ENCODE measurements at places on chromosomes 6 and 20.

GRCh38 chr20:50298554-50299324, 108.1 kb downstream of the CEBPB start:
- DNase-seq = no peak

GRCh38 chr6:72553531-72554511, 68.0 kb upstream of the KCNQ5 start:
- DNase-seq = peak; percentile 90

- DNase-seq = no peak
Measured at GRCh38 chr6:17474289-17474688, 80.9 kb downstream of the CAP2 start.

GRCh38 chr20:57248132-57248797, 18.2 kb downstream of the BMP7 start:
- no peak for DNase-seq

DNA sequence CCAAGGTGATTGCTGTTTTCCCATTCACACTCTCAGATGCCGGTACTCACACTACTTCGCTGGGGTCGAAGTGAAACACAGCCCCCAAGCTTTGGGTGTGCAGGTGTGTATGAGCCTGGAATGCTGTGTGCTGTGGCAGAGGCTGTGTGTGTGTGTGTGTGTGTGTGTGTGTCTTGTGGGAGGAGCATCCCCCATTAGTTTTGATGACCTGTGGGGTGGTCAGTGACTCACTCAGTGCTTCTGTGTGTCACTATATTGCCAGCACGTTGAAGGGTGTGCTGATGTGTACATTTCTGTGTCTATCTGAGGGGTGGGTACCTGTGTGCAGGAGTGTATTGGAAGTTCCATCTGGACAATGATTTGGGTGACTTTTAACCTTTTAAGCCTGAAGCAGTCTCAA, 5.0 kb upstream of the SLC12A5 start:
- DNase-seq = no peak

DNA sequence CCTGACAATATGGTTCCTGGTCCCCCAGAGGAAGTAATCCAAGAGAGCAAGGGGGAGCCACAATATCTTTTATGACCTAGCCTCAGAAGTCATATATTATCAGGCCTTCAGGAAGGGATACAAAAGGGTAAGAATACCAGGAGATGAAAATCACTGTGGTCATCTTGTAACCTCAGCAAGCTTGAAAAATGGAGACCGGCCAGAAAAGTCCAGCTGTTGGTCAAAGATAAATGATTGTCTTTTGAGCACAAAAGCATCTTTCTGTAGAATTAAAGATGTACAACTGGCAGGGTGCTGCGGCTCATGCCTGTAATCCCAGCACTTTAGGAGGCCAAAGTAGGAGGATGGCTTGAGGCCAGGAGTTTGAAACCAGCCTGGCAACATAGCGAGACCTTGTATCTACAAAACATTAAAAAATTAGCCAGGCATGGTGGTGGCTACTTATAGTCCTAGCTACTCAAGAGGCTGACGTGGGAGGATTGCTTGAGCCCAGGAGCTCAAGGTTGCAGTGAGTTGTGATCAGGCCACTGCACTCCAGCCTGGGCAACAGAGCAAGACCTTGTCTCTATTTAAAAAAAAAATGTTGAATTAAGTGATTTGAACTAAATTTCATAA, 118.0 kb upstream of the MARCKS start:
- no peak for DNase-seq

DNA sequence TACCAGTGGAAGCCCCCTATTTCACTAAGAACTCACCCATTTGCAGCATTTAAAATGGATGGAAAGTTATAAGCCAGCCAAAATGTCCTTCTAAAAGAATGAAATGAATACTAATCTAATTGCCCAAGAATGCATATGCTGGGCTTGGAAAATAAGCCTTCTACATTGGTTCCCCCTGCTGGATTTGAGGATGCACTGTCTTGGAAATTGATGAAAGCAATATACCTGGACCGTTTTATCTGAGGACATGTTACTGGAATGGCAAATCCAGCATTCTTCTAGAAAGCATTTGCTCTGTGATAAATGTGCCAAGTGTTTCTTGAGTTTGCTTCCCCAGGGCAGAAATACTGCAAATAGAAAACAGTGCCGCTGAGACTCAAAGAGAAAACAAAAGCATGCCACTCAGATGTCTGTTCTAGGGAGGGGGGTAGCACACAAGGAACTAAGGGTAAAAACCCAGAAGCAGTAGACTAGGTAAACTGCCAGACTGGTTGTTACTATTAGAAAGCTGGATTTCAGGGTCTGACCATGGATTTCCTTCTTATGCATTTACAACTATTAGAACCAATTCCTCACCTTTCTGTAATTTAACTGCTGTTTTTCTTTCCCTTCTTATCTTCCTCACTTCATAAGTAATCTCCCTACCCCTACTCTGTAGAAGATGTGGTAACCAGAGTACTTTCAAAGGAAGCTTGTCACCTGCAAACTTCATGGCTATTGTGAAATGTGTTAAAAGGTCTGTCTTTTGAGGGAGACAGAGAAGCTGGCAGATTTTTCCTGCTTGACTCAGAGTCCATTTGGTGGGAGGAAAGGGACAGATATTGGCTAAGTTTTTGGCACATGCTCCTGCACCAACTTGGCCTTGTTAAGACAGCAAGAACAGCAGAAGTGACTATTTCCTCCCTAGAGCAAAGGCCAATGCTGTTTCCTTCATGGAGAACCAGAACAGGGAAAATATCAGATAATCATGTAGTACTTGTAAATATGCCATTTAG, 642.6 kb downstream of the KIF16B start:
- peak; percentile 25 for DNase-seq

DNA sequence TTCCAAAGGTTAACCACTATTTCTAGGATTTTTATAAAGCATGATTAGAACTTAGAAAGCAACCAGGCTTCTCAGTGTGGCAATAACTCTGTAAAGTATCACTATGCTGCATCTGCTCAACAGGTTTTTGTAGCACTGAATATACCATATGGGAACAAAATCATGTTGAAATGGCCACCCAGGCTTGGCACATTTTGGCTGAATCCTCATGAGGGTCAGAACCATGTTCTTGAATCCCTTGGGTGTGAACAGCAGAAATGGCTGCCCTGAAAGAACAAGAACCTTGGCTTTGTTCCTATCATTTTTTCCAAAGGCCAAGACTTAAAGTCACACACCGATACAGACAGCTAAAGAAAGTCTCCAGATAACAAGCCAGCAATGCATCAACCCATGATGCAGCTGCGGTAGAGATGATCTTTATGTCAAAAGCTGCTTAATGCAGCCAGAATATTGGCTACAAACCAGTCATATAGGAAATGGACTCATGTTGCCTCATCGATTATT, 283.0 kb upstream of the NOX3 start:
- DNase-seq = no peak

- peak; percentile 75 for DNase-seq
Measured at GRCh38 chr6:158231551-158232315, 63.6 kb downstream of the GTF2H5 start.

- DNase-seq = peak; percentile 66
Measured at GRCh38 chr20:34522969-34523871, 7.0 kb downstream of the DYNLRB1 start.

GRCh38 chr6:159981071-159981402, 12.2 kb downstream of the IGF2R start:
- DNase-seq = no peak

- DNase-seq = peak; percentile 20
Measured at GRCh38 chr6:48136856-48137255, 25.9 kb upstream of the PTCHD4 start.

DNA sequence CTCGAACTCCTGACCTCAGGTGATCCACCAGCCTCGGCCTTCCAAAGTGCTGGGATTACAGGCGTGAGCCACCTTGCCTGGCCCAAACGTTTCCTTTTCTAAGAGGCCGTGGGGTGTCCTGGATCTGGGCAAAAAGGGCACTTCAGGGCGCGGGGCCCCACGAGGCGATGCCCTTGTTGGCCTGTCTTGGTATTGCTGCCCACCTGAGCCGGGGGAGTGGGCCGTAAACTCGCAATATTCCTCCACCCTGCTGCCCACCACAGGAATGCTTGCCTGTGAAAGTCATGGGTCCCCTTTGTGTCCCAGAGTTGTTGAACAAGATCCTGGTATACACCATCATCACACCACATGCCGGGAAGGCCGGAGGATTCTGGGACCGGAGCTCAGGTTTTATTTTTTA, 49.0 kb downstream of the SSR1 start:
- no peak for DNase-seq

GRCh38 chr20:24651171-24651975, 181.9 kb downstream of the SYNDIG1 start:
- peak; percentile 90 for DNase-seq

DNA sequence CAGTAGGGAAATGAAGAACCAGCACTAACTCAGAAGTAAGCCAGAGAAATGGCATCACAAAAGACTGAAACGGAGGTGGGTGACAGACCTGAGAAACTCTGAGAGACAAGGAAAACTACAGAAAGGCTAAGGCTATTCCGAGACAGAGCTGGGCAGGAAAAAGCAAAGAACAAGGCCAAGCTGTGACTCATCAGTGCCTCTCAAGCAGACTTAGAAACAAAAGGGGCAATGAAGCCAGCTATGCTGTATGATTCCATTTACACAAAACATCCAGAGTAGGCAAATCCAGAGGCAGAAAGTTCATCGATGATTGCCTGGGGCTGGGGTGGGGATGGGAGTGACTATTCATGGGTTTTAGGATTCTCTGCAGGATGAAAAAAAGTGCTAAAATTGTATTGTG, 50.0 kb downstream of the SLC23A2 start:
- peak; percentile 80 for DNase-seq

- DNase-seq = no peak
Measured at GRCh38 chr20:2920473-2920872, 47.2 kb downstream of the PTPRA start.

DNA sequence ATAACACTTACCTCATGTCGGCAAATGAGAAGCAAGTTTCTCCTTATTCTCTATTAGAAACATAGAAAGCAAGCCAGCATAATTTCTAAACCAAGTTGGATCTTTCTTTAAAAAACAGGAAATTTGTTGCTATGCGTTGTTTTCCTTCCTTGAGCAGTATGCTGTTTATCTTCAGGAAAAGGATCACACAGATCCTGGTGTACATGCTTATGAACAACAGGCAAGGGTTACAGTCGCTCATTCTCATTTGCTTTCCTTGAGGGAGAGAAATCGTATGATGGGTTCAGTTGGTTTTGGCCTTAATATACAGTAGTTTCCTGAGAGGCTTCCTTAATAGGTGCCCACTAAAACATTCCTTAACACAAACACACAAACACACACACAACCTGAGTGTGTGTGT, 118.8 kb downstream of the FYN start:
- DNase-seq = no peak

DNA sequence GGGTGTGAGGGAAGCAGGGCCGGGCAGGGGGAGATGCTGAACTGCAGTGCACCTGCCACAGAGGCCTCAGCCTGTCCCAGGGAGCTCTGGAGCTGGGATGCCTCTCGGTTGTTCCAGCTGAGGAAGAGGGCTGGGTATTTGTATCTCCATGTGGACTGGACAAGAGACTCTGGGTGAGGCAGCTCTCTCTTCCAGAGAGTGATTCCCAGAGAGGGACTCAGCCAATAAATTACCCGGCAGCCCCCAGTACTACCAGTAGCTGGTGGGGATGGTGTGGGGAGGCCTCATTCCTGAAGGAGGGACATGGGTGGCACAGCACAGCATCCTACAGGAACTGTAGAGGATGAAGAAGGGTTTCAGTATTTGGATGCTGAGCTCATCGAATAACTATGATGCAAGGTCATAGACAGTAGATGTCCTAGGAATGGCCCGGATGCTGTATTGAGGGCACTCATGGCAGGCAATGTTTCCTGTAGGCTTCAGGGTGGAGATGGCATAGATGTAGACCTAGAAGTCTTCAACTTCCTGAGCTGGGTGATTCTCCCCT, 1.4 kb downstream of the FGD2 start:
- peak; percentile 27 for DNase-seq

DNA sequence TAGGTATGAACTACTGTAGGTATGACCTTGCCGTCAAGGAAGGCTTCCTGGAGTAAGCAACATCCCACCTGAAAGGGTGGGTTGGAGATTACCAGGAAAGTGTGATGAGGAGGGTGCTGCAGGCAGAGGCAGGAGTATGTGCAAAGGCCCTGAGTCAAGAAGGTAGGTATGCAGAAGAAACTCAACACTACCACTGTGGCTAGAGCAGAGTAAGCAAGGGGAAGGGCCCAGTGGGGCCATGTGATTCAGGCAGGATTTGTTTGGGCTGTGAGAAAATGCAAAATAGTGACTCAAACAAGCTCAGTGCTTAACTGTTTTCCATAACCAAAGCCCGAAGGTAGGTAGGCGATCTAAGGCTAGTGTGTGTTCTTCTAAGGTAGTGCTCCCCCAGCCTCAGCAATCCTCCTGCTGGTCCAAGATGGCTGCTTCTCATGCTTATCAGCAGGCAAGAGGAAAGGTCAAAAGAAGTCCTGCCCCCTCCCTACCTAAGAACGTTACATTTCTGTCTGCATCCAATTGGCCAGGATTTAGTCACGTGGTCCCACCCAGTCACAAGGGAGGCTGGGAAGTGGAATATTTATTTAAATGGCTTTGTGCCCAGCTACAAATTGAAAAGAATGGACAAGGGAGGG, 36.2 kb upstream of the HMGA1 start:
- no peak for DNase-seq

DNA sequence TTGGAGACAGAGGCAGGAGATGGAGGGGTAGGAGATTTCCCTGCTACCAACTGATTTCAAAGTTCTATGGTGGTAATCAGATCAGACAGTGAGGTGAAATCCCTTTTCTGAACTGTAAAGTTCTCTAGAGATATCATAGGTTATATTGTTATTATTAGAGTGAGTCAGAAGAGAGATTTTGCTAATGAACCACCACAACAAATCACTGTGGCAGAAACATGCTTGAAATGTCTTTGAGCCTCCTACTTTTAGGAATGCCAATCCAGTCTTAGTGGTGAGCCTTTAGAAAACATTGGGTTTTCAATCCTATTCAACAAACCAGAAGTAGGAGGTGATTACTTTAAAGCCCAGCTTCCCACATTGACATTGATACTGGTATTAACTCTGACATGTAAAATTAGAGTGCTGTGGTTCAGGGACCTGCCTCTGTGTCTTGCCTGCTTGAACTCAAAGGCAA, 136.7 kb upstream of the CNR1 start:
- DNase-seq = no peak

DNA sequence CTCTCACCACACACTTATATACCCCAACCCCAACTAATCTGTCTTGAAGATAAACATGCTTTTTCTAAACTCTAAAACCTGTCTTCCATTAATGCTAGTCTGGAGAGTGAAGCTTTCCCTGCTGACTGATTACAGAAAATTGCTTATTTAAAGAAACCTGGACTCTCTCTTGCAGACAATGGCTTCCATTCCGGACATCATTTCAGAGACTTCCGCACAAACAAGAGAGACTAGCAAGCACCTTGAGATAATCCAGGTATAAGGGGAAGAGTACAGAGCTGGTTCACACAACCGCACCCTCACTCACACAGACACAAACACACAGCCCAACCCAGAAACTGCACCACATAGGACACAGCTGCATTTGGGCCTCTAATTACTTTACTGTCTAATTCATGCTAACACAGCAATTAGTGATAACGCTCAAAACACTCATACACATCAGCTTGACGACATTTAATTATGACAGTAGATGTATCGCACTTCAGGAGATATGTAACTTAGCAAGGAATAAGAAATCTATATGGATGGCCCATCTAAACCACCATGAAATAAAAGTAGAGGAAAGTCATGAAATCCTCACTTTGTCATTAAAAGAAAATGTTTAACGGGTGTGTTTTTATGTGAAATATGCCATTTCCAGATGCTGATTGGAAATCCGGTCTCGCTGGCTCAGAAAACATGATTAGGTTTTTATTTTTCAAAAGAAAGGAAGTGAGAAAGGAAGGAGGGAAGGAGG, 138.1 kb upstream of the JARID2 start:
- no peak for DNase-seq

GRCh38 chr6:43036712-43037111, 15.3 kb downstream of the RRP36 start:
- no peak for DNase-seq

Measured in mesenchymal stem cell (in vitro differentiated cells and primary cell).